Esophagus mucosa (tissue), 1 donor: ENCODE measurements at places on chromosomes 1 and 21. TPM values are rescaled to one million over a fixed set of nuclear protein-coding genes. Genes with fewer than 3 reads are reported as not detected.

CFHR1 gene
- 0.60 TPM for total RNA-seq

GRCh38 chr1:48939828-48940227 is 163.1 kb upstream of the BEND5 start:
- ATAC-seq, result no peak

MCOLN3 gene
- total RNA-seq, result 0.36 TPM

DNA sequence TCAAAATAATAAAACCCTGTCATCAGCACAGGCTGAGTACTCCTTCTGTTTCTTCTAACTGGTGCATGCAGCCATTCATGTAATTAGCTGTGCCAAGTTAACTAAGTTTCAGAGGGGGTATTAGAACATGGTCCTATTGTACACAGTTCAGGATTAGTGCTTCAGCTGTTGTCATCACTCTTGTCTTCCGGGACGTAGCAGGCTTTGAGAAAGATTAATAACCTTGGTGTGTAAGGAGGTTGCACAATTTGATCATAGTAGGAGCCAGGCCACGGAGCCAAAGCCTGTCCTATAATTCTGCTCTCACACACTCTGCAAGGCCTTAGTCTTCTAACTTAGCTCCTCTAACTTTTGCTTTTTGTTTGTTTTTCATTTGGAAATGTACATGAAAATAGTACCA is 44.7 kb downstream of the PTGFRN start:
- peak; percentile 97 for ATAC-seq

RAB7B gene
- 18.9 TPM for total RNA-seq

DNA sequence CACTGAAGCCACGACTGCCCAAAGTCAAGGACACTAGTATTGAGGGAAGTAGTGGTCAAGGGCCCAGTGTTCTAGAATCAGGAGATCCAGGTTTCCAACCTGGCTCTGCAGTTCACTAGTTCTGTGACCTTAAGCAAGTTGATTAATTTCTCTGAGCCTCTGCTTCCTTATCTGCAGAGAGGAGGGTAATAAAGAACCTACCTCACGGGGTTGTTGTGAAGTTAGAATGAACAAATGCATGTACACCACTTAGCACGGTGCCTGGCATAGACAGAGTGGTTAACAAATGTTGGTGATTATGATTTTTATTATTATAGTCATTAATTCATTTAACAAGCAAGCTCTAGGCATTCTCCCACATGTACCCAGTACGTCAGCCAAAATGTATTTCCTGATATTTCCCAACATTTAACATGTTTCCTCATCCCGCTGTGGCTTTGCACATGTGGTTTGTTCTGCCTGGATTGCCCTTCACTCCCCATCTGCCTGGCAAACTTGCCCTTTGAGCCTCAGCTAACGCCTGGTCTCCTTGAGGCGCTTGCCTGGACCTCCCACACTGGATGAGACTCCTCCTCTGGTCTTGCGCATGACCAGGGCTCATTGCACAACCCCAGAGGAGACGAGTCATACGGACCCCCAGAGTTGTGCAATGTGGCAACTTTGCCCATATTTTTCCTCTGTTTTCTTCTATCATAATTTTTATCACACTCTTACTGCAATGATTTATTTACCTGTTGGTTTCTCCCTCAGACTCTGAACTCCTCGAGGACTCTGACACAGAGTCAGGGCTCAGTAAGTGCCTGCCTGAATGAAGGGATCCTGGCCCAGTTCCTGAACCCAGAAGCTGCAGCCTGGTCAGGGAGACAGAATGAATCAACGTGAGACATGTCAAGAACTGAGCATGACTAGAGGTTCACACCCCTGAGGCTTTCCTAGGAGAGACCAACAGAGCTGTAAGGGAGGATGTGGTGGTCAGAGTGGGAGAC is 20.7 kb upstream of the MFSD2A start:
- ATAC-seq, result peak; percentile 80

- ATAC-seq, result no peak
Measured at GRCh38 chr1:3841491-3841890, 15.5 kb downstream of the CEP104 start.

GRCh38 chr1:6762060-6762459 is 23.2 kb upstream of the CAMTA1 start:
- peak; percentile 91 for ATAC-seq

GRCh38 chr1:232519186-232519585 is 110.7 kb downstream of the SIPA1L2 start:
- no peak for ATAC-seq

VSIG8 gene
- 1.2 TPM for total RNA-seq

DNA sequence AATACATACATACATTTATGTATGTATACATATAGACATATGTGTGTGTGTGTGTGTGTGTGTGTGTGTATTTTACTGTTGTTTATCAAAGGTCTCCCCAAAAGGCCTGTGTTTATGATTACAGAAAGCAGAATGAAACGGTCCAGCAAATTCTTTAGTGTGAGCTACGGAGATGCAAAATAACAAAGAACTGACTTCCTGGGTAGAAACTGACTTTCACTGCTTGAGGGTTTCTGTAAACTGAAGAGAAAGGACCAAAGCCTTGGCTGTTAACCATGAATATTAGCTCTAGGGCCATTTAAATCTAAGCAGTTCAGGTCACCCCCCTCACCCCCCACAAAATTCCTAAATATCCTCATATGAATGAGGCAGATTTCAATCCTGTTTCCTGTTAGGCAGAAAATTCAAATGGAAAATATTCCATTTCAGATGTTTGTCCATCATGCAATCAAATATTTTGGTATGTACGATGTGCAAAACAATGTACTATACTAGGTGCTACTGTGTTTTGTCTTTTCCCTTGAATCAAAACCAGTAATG is 213.2 kb downstream of the TGFB2 start:
- ATAC-seq, result no peak

GRCh38 chr1:97796711-97797110 is 124.1 kb downstream of the DPYD start:
- ATAC-seq, result no peak

NSUN4 gene
- total RNA-seq, result 18.5 TPM

DNA sequence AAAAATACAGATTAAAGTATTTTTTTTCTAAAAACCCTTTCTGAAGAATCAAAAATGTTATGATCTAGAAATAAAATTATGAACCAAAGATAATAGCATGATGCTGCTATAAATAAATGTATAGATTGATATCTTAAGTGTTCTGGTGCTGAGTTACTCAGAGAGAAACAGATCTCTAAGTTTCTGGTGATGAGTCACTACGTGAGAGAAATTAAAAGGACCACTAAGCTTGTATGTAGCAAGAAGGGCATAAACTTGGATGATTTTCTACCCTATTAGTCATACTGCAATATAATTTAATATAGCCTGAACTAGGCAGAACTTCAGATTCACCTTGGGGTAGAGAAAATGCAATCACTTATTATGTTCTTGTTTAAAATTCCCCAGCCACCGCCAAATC is 514.8 kb downstream of the AMY1C start:
- ATAC-seq, result no peak

- no peak for ATAC-seq
Measured at GRCh38 chr21:24118738-24119459, 1488.4 kb downstream of the MRPL39 start.

RHBDL2 gene
- 16.1 TPM for total RNA-seq

DNA sequence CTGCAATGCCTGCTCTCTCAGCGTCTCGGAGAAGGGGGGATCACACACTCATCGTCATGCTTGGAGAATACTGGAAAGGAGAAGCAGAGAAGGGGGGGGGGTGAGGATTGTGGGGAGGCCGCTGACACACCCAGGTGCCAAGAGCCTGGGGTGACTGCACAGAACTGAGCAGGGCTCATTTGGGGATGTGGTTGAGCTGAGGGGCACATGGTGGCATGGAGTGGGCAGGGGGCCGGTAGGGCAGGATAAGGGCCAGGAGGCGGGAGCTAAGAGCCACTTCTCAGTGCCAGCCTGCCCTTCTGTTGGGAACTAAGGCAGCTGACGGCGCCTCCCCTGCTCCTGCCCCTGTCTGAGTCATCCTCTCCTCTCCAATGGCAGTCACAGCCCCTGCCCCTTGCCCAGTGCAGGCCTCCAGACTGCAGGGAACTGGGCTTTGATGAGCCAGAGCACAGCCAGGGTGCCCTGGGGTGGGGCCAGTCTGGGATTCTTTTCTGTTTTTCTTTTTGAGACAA is 27.2 kb downstream of the MRPL37 start:
- peak; percentile 45 for ATAC-seq

ANGPTL7 gene
- not detected for total RNA-seq

- ATAC-seq, result no peak
Measured at GRCh38 chr1:89590341-89591080, 42.4 kb upstream of the LRRC8C start.

GRCh38 chr1:151455966-151456365 is 3.3 kb downstream of the POGZ start:
- ATAC-seq, result no peak

CNN3 gene
- total RNA-seq, result 136 TPM

DNA sequence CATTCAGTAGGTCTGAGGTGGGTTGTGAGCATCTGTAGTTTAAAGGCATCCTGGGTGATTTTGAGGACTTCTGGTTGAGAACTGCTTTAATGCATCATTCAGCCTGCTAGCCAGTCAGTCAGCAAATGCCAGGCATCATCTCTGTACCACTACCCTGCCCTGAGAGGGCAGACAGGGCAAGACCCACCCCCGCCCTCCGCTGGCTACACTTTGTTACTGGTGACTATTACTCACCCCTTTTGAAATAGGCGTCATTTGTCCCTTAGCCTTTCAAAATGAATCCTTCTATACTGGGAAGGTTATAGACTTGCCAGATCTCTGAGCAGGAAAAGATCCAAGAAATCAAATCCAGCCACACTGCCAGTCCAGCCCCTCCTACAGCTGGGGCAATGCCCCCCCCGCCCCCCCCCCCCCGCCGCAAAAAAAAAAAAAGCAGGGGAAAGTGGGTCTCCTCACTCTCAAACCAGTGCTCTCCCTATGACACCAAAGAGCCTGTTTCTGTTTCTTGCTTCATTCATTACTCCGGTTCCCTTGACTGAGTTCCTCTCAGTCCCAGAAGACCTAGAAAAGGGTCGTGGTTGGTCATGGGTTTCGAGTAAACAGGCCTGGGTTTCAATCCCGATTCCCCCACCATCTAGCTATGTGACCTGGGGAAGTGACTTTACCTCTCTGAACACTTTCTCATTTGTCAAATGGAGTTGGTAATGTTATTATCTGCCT is 4.4 kb downstream of the SELENON start:
- peak; percentile 14 for ATAC-seq
